Immature natural killer cell (primary cell): ENCODE measurements at places on chromosomes 1 and 21.

GRCh38 chr1:61181067-61182038 lies 99.0 kb downstream of the NFIA start:
- DNase-seq = no peak

DNA sequence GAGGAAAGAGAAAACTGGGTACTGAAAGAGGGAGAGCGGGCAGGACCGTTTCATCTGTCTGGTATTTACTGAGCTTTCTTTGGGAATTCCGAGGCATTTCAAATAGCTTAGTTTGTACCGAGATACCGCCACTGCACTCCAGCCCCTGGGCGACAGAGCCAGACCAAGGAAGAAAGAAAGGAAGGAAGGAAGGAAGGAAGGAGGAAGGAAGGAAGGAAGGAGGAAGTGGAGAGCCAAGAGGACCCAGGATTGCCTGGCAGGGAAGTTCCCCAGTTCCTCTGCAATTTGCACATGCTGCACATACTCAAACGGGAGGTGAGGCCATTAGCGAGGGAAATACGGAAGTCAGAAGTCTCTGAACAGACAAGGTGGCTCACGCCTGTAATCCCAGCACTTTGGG lies 961 bp upstream of the FUCA1 start:
- DNase-seq = no peak

DNA sequence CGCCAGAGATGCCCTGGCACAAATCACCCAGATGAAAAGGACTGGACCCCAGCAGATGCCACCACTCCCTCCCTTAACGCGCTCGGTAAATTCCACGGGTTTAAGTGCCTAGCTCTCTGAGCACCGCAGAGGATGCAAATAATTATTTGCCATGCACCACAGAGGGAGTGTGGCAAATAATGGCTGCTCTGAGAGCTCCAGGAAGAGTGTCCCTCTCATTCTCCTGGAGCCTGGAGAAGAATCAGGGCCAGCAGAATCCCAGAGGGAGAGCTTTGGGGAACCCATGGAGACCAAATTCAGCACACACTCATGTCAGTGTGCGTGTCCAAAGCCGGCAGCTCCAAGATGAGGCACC lies 667 bp downstream of the HHIPL2 start:
- no peak for DNase-seq

- DNase-seq = no peak
Observed at GRCh38 chr21:40176724-40177123, 309.5 kb downstream of the PCP4 start.

- no peak for DNase-seq
Observed at GRCh38 chr1:192814805-192815204, 6.0 kb downstream of the RGS2 start.

DNA sequence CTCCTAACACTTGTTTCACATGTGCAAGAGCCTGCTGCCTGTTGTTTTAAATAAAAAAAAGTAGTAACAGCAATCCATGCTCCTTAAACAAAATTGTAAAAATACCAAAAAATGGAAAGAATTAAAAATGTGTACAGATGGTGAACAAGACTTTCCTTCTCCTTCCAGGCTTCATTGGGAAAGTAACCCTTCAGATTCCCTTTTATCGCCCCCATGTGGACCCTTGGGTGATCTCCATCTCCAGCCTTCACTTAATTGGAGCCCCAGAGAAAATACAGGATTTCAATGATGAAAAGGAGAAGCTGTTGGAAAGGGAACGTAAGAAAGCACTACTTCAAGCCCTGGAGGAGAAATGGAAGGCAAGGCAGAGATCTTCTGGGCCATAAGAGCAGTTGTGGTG lies 14.2 kb downstream of the VPS13D start:
- peak; percentile 15 for DNase-seq

DNA sequence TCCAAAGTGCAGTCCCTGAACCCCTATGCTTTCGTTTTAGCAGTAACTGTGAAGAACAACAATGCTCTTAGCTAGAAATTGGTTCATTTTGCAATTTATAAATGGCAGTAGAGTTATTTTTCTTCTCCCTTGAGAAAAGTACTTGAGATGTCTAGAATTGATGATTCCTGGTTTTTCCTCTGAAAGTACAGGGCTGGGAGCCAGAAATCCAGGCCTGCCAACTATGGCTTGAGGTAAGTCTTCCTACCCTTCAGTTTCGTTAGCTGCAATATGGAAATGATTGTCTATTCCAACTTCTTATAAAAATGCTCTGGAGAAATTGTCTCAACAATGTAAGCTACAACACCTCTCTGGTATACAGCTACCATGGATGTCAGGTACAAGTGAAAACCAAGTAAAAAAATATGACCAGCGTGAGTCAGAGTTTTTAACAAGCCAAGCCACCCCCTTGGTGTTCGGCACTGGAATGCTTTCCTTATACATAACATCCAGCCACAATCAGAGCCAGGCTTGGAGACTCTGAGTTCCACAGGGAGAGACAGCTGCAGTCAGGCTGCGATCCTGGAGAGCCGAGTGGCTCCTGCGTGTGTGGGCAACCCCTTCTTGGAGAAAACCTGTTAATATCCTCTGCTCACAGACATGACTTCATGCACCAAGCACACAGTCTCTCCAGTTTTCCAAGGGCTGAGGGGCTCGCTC lies 22.0 kb downstream of the TSPAN2 start:
- no peak for DNase-seq

- no peak for DNase-seq
Observed at GRCh38 chr21:42733037-42733627, 79.7 kb downstream of the PDE9A start.

DNA sequence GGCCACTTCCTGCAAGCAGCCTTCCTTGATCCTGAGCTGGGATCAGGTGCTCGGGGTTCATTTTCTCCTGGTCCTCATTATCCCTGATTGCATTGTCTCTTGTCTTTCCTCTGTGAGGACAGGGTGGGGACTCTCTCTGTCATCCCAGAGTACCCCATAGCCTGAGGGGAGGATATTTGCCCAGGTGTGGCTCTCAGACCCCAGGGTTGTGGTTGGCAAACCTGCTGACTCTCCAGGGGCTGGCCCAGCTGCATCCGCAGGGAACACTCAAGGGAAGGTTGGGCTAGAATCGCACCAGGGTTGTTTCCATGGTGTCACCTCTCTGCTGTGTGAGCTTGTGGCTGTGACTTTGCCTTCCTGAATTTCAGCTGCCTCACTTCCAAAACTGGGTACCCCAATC lies 276.8 kb upstream of the C1orf174 start:
- DNase-seq = no peak

DNA sequence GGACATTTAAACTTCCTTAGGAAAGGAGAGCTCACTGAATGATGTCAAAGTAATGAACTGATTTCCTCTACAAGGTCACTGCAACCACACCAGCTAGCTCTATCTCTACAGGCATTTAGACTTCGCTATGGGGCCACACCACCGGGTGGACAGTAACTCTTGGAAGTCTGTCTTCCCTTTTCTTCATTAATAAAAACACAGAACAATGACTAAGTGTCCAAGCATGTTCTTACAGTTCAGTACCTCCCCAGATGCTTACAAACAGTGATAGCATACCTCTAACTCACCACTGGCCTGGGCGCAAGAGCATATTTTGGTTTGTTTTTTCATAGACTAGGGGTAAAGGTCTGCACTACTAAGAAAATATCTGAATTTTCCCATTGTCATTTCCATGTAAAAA lies 54.6 kb downstream of the SIM2 start:
- no peak for DNase-seq

DNA sequence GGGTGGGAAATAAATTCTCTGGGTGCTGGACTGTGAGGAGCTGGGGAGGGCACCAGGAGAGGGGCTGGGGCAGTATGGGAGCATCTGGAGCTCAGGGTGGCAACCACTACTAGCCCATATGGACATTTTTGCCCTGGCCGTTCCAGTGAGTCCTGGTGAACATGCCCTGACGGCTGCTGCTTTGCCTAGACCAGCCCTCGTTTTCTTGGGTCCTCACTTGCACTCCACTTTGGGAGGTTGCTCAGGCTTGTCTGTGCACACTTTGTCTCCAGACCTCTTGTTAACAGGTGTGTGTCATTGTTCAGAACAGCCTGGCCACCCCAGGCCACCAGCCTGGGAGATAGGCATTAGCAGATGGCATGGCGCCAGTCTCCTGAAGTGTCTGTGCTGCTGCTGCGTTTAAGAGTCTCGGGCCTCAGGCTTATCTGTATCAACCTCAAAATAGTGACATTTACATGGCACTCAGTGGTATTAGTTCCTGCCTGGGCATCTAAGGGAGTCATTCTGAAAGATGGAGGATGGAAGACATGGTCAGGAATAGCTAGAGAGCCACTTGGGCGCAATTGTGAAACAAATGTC lies 190.5 kb downstream of the PTPRU start:
- DNase-seq = no peak

- peak; percentile 79 for DNase-seq
Observed at GRCh38 chr1:110460253-110461220, 9.6 kb downstream of the PROK1 start.

DNA sequence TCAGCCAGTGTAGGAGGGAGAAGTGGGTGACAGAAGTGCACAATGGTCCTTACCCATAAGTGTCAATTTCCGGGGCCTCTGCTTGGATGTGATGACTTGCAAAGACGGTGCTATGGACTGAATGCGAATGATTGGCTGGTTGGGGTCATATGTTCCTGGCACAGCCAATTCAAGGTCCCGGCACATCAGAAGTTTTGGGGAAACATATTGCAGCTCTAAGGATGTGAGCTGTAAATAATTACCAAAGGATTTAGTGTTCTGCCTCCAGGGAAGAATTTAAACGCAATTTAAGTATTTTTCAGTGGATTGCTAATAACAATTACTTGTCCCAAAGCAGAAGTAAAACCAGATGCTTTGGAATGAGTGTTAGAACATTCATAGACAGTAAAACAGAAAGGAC lies 26.9 kb upstream of the EXOSC10 start:
- no peak for DNase-seq

GRCh38 chr1:185861630-185862029 lies 127.4 kb downstream of the HMCN1 start:
- no peak for DNase-seq

DNA sequence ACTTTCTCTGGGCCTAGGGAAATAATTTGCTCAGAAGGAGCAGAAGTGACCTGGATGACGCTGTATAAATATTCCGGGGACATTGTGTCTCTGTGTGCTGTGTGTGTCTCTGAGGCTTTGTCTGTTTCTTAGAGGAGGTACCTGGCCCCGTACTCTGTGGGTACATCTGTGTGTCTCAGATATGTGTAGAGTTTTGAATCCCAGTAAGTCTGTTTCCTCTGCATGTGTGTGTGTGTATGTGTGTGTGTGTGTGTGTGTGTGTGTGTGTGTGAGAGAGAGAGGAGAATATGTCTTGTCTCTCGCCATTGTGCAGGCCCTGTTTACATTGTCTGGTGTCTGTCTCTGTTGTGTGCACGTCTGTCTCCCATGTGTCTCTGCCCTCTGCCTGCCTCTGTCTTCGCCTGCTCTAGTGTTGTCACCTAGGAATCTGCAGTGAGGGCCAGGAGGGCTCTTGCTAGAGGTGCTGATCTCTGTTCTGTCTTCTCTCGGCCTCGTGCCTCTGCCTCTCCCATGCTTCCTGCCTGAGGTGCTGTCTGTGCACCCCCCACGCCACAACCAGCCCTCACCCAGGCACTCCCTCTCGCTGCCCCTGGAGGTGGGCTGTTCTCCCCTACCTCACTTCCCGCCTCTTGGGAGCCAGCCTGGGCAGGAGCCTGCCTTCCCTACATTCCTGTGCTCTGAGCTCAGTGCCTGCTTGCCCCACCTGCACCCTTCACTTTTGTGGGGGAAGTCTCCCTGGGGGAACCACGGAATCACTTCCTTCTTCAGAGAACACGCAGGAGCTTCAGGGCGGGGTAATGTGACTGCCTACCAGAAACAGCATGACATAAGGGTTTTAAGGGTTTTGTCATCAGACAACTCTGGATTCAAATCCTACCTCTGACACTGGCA lies 5.9 kb downstream of the MAP7D1 start:
- DNase-seq = peak; percentile 39

GRCh38 chr1:174118751-174119150 lies 40.6 kb upstream of the RABGAP1L start:
- DNase-seq = no peak

DNA sequence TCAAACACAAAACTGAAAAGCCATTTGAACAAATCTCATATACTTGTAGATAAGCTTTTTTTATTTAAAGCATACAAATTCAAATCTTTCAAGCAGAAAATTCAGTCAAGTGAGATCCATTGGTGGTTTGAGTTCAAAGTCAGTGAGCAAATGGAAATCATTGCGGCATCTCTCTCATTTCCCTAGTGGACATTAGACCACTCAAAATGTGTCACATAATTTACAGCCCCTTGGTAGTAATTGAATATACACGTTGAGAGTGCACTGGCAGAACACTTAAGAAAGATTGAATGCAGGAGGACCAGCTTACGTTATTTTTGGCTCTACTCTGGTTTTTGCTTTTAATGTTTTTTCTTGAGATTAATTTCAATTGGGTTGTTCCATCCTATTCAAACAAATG lies 633.7 kb downstream of the USP25 start:
- no peak for DNase-seq

DNA sequence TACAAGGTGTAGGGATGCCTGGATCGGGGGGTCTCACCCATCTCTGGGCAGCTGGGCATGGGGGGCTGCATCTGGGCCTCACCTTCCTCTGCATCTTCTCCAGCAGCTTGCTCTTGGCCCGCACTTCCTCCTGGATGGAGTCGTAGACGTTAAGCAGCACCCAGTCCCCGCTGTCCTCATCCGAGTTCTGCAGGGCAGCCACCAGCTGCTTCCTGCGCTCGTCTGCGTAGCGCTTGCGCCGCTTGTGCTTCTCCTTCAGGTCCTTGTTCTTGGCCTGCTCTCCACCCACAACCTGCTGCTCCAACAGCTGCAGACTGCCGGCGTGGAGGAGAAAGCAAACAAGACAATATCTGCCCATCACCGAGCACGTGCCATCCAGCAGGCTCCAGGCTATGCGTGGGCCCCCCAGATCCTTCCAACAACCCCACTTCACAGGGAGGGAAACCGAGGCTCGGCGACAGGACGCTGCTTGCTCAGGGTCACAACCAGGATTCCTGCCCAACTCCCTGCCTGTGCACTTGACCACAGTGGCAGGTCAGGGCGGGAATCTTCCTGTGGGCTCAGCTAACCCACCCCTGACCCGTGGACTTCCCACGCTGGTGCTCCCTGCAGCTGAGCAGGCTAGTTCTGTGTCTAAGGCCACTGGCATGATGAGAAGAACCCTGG lies 21.5 kb upstream of the DDOST start:
- DNase-seq = no peak

DNA sequence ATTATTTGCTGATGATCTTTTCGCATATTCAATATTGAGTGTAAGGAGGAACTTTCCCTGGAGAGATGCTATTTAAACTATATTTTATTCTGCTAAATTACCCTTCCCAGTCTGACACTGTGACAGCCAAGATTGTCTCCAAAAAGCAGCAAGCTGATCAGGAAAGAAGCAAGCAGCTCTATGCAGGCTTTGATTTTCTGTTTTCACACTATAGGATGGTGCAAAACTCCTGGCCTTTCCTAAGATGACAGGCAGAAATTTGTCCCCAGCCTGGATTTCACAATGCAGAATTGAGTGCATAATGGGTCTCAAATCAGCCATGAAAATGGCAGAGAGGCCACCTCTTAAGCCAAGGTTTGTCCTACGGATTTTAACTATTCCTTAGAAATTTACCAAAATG lies 1.1 kb downstream of the SGIP1 start:
- DNase-seq = no peak

GRCh38 chr1:111515291-111516004 lies 12.0 kb upstream of the ADORA3 start:
- DNase-seq = peak; percentile 4
